ENCODE measurements at places on chromosomes 12 and 14.

- DNase-seq: no peak
Measured at GRCh38 chr14:51546603-51547258, 105.0 kb upstream of the FRMD6 start.

GRCh38 chr12:80935111-80935510, 2.6 kb downstream of the LIN7A start:
- DNase-seq: no peak

- no peak for DNase-seq
Measured at GRCh38 chr12:67649261-67649569, 670 bp downstream of the DYRK2 start.

DNA sequence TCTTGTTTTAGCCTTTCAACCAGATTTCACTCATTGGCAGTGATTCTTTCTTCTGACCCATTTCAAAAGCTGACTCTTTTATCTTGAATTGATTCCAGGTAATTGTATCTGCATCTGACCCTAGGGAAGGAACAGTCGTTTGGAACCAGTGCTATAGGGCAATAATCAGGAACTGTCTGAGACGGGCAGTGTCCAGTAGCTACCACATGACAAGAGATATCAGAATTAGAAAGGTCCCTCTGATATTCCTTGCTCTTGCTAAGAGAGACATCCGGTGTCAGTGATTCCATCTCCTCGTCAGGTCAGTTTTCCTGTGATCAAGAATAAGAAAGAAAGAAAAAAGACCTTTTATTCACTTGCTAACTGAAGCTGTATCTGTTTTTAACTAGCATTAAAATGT, 47.8 kb upstream of the PDE3A start:
- no peak for DNase-seq

- no peak for DNase-seq
Measured at GRCh38 chr12:230925-231671, 17.1 kb upstream of the SLC6A12 start.
